ENCODE measurements at places on chromosomes 1 and 21.
A peak's percentile ranks its signal among the peaks of the same experiment; 100 is the strongest.

DNA sequence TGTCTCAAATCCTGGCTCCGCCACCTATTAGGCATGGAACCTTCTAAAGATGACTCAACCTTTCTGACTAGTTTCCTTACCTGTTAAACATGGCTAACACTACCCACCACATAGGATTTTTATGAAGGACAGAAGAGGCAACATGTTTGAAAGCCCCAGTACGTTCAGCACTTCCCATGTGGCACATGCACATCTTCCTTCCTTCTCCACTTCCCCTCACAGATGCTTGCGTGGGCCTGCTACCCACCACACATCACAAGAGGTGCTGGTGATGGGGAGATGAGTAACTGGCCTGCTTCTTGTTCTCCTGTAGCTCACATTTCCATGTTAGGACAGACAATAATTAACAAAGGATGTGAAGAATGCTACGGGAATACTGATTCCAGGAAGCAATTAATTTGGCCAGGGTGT is 7.1 kb downstream of the ZBTB21 start:
- DNase-seq = no peak
- H3K4me3 ChIP-seq = peak overlapping the region; percentile 69
- H3K4me1 ChIP-seq = peaks cover 71% of the 10 kb centered on the region
- H3K27me3 ChIP-seq = no peaks in the 10 kb centered on the region

GRCh38 chr1:94660994-94661393 is 119.4 kb upstream of the F3 start:
- DNase-seq = no peak
- peaks cover 18% of the 10 kb centered on the region for H3K27me3 ChIP-seq
- no peak overlapping the region for H3K27ac ChIP-seq

- no peak overlapping the region for H3K4me3 ChIP-seq
- H3K27me3 ChIP-seq = no peaks in the 10 kb centered on the region
- H3K36me3 ChIP-seq = no peaks in the 10 kb centered on the region
- no peak overlapping the region for H3K27ac ChIP-seq
- peaks cover 3% of the 10 kb centered on the region for H3K4me1 ChIP-seq
Observed at GRCh38 chr1:185398599-185398998, 81.6 kb upstream of the IVNS1ABP start.

- H3K4me1 ChIP-seq = peaks cover 73% of the 10 kb centered on the region
- H3K36me3 ChIP-seq = peaks cover 43% of the 10 kb centered on the region
- H3K27me3 ChIP-seq = no peaks in the 10 kb centered on the region
- no peak for DNase-seq
Observed at GRCh38 chr1:154442006-154442740, 37.0 kb downstream of the IL6R start.

GRCh38 chr1:70205434-70206118 is at the start of gene LRRC40:
Gene LRRC40 (minus strand): TSS chr1:70205579. CDS start chr1:70205540, 39 bp downstream.
- H3K4me1 ChIP-seq = peaks cover 69% of the 10 kb centered on the region
- peak within 1 kb of the TSS; percentile 100 for H3K4me3 ChIP-seq
- peak; percentile 99 for DNase-seq

DNA sequence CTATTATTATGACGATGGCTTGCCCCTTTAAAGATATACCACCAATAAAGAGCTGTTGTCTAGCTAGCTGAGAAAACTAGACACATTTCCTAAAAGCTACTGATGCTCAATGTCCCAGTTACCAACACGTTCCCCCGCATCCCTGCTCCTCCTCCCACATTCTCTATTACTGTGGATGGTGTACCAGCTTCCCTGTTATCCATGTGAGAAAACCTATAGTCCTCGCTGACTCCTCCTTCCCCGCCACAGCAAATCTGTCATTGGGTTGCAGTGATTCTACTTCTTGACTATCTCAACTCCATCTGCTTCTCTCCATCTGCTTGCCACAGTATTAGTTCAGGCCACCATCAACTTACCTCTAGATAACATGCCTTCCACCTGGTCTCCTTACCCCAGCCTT is 337.5 kb downstream of the KCNH1 start:
- H3K4me1 ChIP-seq = no peaks in the 10 kb centered on the region
- no peaks in the 10 kb centered on the region for H3K36me3 ChIP-seq
- no peak for DNase-seq

GRCh38 chr1:116252271-116252670 is 120.8 kb upstream of the ATP1A1 start:
- no peak overlapping the region for H3K4me3 ChIP-seq
- no peaks in the 10 kb centered on the region for H3K27me3 ChIP-seq
- DNase-seq = no peak
- H3K4me1 ChIP-seq = peaks cover 20% of the 10 kb centered on the region
- no peak overlapping the region for H3K27ac ChIP-seq

- H3K4me3 ChIP-seq = no peak overlapping the region
- DNase-seq = no peak
- H3K27ac ChIP-seq = no peak overlapping the region
- H3K4me1 ChIP-seq = peaks cover 28% of the 10 kb centered on the region
- no peaks in the 10 kb centered on the region for H3K27me3 ChIP-seq
Observed at GRCh38 chr1:22472596-22472995, 20.9 kb downstream of the ZBTB40 start.

DNA sequence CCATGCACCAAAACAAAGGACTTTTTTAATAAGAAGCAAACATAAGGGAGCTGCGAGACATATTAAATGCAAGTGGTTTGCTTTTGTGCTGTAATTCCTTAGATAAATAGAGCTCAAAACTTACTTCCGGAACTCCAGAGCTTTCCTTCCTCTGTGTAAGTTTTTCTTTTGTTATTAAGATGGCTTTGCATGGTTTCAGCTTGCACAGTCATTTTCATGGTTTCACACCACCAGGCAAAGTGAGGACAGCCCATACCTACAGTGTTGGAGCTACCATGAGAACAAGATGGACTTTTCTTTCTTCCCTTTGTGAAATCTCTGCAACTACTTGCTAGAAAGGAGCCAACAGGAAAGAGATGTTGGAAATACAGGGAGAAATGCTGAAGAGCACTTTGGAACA is 368.0 kb downstream of the SETD4 start:
- no peak overlapping the region for H3K27ac ChIP-seq
- no peak overlapping the region for H3K4me3 ChIP-seq
- DNase-seq = no peak

DNA sequence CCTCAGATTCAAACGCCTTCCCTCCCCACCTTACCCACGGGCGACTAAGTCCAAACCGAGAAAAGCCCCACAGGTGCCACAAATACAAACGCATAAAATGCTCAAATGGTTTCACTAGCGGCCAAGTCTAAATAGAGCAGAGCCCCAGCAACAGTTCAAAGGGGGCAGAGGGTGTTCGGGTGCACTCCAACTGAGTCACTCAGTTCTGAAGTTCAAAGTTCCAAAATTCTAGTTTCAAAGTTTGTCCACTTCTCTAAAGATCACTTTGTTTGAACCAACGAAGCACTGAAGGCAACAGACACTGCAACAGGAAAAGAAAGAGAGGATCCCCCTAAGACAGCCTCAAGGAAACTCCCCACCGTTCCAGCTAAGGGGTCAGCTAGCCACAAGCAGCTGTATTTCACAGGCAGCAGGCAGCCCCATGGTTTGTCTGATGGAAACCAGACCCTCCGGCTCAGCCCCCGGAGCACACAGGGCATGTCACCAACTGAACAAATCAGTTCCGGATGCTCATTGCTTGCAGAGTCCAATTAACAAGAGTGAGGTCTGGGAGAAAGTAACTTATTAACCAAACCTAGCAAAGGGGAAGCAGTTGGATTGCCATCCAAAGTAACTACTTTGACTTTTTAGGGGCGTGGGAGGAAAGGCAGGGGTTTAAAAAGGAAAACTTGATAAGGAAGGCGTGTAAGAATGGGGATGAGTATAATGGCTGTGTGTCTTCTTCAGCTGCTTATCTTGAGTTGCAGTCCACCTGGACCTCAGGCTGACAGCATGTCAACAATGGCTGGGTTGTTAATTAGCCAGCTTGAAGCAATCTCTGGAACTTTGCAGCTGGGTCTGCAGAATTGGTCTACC is 1423.9 kb upstream of the PRMT6 start:
- H3K4me3 ChIP-seq = no peak overlapping the region
- no peaks in the 10 kb centered on the region for H3K4me1 ChIP-seq
- no peaks in the 10 kb centered on the region for H3K27me3 ChIP-seq

DNA sequence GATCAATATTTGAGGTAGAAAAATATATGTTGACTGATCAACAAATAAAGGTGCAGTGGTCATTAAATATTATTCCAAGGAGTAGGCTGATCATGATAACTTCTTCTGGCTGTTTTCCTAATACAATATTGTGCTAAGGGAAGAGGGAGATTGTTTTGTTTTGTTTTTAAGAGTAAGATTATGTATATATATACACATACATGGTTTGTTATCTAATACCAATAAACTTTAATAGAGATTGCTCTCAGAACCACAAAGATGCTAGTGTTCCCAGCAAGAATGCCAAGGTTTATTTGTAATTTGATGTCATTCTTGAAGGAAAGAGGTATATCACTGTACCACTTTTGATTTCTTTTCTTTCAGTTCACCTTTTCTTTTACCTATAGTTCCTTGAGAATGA is 10.1 kb downstream of the CLCA2 start:
- H3K36me3 ChIP-seq = no peaks in the 10 kb centered on the region
- H3K4me3 ChIP-seq = no peak overlapping the region
- no peak for DNase-seq
- H3K4me1 ChIP-seq = no peaks in the 10 kb centered on the region

DNA sequence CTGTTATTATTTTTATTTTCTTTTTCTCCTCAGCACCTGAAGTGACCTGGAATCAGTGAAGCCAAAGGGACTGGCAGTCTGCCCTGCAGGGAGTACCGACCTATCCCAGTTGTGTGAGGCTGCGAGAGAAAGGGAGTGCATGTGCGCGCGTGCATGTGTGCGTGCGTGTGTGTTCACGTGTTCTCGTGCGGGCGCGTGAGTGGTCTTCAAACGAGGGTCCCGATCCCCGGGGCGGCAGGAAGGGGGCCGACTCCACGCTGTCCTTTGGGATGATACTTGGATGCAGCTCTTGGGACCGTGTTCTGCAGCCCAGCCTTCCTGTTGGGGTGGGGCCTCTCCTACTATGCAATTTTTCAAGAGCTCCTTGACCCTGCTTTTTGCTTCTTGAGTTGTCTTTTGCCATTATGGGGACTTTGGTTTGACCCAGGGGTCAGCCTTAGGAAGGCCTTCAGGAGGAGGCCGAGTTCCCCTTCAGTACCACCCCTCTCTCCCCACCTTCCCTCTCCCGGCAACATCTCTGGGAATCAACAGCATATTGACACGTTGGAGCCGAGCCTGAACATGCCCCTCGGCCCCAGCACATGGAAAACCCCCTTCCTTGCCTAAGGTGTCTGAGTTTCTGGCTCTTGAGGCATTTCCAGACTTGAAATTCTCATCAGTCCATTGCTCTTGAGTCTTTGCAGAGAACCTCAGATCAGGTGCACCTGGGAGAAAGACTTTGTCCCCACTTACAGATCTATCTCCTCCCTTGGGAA is 123.3 kb downstream of the PRDM2 start:
- H3K4me1 ChIP-seq = no peaks in the 10 kb centered on the region
- peaks cover 38% of the 10 kb centered on the region for H3K36me3 ChIP-seq
- no peak overlapping the region for H3K4me3 ChIP-seq
- no peak overlapping the region for H3K27ac ChIP-seq
- DNase-seq = no peak

- H3K4me3 ChIP-seq = no peak overlapping the region
- no peaks in the 10 kb centered on the region for H3K4me1 ChIP-seq
- H3K27me3 ChIP-seq = no peaks in the 10 kb centered on the region
- no peak for DNase-seq
Observed at GRCh38 chr1:46333300-46334029, 7.1 kb upstream of the NSUN4 start.

DNA sequence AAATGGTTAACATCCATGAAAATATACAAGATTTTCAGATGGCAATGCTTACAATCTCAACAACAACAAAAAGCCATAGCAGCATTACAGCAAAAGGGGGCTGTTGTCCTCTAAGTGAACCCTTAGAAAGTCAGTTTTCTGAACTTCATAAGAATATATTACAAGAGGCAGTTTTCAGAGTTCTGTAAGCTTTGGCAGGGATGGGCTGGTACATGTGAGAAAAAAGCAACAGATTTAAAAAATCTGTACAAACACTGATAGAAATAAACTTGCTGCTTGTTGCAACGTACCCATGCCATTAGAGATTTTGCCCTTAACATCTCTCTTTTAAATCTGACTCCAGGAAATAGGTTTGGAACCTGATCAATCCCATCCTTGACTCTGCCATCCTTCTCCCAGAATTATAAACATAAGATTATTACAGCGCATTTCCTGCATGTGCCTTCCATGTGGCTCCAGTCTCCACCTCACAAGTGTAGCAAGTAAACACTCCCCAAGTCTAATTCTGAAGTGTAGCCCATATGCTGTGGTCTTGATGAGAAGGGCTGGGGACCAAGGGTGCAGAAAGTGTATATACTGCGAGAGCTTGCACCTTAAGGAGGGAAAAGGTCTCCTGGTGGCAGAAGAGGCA is 101.4 kb upstream of the TSPAN2 start:
- DNase-seq = no peak
- no peaks in the 10 kb centered on the region for H3K36me3 ChIP-seq
- H3K4me1 ChIP-seq = no peaks in the 10 kb centered on the region
- H3K27me3 ChIP-seq = peaks cover 10% of the 10 kb centered on the region

DNA sequence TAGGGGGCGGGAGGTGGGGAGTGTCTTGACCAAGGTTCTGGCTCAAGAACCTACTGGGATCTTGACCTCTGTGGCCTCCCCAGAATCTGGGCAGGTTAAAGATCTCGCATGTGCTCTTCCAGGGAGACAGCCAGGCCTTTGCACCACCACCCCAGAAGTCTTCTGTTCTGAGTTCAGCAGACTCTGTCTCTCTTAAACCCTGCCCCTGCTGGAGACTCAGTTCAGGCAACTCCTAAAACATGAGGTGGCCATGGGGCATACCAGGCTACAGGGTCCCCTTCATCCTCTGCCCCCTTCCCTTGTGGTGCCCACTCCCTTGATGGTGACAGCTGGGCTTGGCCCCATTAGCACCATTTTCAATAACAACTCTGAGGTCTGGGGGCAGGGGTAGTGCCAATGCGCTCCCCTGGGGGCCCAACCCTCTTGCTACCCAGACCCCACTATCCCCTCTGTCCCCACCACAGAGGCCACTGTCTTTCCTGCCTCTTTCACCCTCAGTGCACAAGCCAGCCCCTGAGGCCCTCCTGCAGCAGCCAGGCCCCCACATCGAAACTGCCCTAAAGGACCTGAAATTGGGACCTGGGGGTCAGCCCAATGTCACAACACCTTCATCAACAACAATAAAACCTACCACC is 132.7 kb upstream of the RUNX3 start:
- no peak overlapping the region for H3K27ac ChIP-seq
- peaks cover 30% of the 10 kb centered on the region for H3K4me1 ChIP-seq
- no peak overlapping the region for H3K4me3 ChIP-seq
- H3K36me3 ChIP-seq = no peaks in the 10 kb centered on the region
- no peak for DNase-seq

Measured in activated T-cell treated with anti-CD3 and anti-CD28 coated beads, Interleukin-2, amount 50 U/mL, for 24 hours (primary cell).